ENCODE measurements at places on chromosomes 3 and 15.

- H3K36me3 ChIP-seq: no peaks in the 10 kb centered on the region
- no peaks in the 10 kb centered on the region for H3K27me3 ChIP-seq
- H3K27ac ChIP-seq: no peak overlapping the region
- H3K4me3 ChIP-seq: no peak overlapping the region
- peaks cover 5% of the 10 kb centered on the region for H3K4me1 ChIP-seq
Measured at GRCh38 chr3:71989165-71989564, 204.2 kb upstream of the PROK2 start.

GRCh38 chr3:124033360-124034015 is 41.6 kb upstream of the ROPN1 start:
- H3K4me1 ChIP-seq: no peaks in the 10 kb centered on the region
- peak within 1 kb of the TSS; percentile 82 for H3K27ac ChIP-seq
- H3K36me3 ChIP-seq: no peaks in the 10 kb centered on the region
- H3K27me3 ChIP-seq: peaks cover 12% of the 10 kb centered on the region
- H3K4me3 ChIP-seq: peak within 1 kb of the TSS; percentile 83

DNA sequence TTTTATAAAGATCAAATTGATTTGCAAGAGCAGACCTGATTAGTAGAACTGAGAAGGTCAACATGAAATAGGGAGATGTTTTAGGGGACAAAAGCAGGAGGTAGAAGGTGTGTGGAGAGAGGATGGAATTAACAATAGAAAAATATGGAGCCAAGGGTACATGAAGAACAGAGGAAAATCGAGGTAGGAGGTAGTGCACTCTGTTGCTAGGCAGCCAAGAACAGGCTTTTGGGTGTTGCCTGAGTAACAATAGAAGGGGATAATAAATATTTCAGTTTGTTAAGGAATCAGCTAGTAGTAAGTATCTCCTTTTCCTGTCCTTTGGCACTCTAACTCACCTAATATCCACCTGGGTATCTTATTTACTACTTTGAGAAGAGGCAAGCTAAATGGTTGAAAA is 9.2 kb downstream of the SPESP1 start:
- no peak overlapping the region for H3K27ac ChIP-seq
- no peak overlapping the region for H3K4me3 ChIP-seq
- no peaks in the 10 kb centered on the region for H3K4me1 ChIP-seq
- DNase-seq: no peak
- no peaks in the 10 kb centered on the region for H3K36me3 ChIP-seq

- H3K4me1 ChIP-seq: no peaks in the 10 kb centered on the region
- peaks cover 8% of the 10 kb centered on the region for H3K27me3 ChIP-seq
- no peak overlapping the region for H3K27ac ChIP-seq
- H3K36me3 ChIP-seq: no peaks in the 10 kb centered on the region
Measured at GRCh38 chr3:62888180-62888579, 13.0 kb upstream of the CADPS start.

GRCh38 chr15:63449731-63450130 is 54.7 kb upstream of the USP3 start:
- H3K27ac ChIP-seq: no peak overlapping the region
- H3K27me3 ChIP-seq: no peaks in the 10 kb centered on the region
- DNase-seq: no peak
- no peaks in the 10 kb centered on the region for H3K4me1 ChIP-seq
- no peak overlapping the region for H3K4me3 ChIP-seq

DNA sequence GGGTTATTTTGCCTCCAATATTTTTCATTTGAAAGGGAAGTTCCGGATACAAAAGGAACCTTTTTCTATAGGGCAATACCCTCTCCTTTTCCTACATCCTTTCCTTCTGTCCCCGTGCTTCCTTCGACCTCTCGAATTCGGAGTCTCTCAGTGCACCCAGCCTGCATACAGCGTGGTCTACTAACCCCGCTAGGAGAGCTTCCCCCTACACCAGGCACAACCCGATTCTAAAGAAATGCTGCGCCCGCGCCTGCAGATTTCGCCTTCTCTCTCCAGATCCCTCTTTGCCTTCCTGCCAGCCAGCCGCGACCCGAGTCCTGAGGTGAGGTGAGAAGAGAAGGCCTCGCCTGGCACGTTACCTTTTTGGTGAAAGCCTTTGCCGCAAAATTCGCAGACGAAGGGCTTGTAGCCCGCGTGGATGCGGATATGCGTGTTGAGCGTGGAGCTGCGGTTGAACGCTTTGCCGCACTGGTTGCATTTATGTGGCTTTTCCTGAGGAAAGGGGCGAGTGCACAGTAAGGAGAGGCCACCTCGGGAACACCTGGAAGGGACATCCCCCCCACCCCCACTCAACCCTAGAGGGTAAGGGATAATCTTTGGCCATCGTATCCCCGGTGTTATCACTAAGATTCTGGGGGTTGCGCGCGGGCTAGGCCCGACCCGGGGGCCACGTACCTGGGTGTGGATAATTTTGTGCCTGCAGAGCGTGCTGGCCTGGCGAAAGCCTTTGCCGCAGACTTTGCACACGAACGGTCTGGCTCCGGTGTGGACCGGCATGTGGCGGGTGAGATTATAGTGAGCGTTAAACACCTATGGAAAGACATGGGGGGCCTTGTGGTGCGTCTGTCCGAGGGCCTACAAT is 2.3 kb downstream of the FEZF2 start:
- no peak overlapping the region for H3K27ac ChIP-seq
- no peaks in the 10 kb centered on the region for H3K36me3 ChIP-seq
- no peak overlapping the region for H3K4me3 ChIP-seq
- H3K27me3 ChIP-seq: peaks cover 99% of the 10 kb centered on the region
- H3K4me1 ChIP-seq: no peaks in the 10 kb centered on the region

DNA sequence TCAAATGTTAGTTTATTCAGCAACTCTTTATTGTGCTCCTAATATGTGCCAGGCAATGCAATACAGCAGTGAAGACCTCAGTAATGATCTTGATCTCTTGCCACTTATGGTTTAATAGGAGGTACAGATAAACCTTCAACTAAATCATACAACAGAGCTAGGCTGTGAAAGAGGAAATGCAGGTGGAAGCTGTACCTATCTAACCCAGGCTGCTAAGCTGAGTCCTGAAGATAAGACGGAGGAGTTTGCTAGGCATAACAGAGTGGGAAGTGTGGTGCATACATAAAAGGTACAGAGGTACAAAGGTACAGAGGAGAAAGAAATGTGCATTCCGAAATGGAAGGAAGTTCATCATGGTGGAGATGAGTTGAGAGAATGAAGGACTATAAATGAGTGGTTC is 35.0 kb downstream of the KBTBD8 start:
- no peaks in the 10 kb centered on the region for H3K4me1 ChIP-seq
- DNase-seq: no peak
- no peaks in the 10 kb centered on the region for H3K27me3 ChIP-seq
- no peak overlapping the region for H3K27ac ChIP-seq

DNA sequence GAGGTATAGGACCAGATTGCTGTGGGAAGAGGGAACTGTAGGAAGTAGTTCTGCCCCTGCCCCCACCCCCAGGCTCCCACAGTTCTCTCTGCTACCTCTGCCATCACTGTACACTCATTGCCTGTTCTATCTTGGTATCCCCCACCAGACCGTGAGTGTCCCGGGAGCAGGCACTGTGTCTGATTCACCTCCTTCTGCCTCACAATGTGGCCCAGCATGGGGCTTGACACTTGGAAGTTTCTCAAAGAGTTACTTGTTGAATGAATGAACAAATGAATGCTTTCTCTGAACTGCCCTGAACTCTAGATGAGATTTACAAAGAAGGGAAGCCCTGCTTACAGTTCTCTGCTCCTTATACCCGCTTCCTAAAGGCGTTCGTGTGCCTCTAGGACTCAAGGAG is 27.1 kb upstream of the PIK3CB start:
- H3K4me3 ChIP-seq: no peak overlapping the region
- no peak overlapping the region for H3K27ac ChIP-seq
- no peaks in the 10 kb centered on the region for H3K36me3 ChIP-seq
- DNase-seq: peak; percentile 68

GRCh38 chr3:190252080-190252479 is 70.2 kb downstream of the CLDN1 start:
- H3K36me3 ChIP-seq: no peaks in the 10 kb centered on the region
- H3K27me3 ChIP-seq: no peaks in the 10 kb centered on the region
- H3K4me3 ChIP-seq: no peak overlapping the region
- peak overlapping the region; percentile 32 for H3K27ac ChIP-seq

DNA sequence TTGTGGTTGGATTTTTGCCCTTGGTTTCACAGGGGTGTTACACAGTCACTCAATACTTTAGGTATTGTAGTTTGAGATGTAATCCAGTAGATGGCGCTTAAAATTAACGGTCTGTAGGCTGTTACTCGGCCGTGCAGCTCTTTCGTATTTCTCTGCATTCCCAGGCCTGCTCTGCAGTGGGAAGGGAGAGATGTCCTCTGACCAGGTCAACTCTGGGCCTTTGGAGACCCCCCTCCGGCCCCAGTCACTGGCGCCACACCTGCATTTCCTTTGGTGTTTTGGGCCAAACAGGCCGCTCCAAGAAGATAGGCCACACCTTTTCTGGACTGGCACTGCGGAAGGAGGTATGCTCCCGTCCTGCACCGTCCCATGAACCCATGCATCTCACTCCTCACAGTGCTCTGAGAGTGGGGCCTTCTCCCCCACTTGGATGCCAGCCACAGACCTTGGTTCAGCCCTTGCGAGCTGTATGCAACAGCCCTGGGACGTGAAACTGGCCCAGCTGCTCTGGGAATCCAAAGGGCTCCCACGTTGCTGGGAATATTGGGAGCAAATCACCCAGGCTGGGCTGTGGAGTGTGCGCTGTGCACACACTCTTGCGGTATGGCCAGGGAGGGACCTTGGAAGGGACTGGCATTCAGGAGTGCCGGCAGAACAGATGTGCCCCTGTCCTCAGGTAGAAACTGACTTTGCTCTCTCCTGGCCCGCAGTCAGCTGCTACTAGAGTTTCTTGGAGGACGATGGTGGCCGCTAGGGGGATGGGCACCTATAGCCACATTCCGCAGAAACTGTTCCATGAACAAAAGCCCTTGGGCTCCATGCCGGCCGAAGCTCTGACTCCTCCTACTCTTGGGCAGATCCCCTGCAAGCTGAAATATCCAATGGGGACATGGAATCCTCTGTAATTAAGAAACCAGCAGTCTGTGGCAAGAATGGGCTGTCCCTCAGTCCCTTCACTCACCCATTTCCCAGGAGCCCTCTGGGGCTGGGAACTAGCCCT is 410.5 kb upstream of the CADM2 start:
- H3K36me3 ChIP-seq: no peaks in the 10 kb centered on the region
- no peaks in the 10 kb centered on the region for H3K27me3 ChIP-seq
- no peaks in the 10 kb centered on the region for H3K4me1 ChIP-seq
- H3K4me3 ChIP-seq: no peak overlapping the region

GRCh38 chr15:61421470-61421869 is 192.4 kb upstream of the RORA start:
- no peaks in the 10 kb centered on the region for H3K36me3 ChIP-seq
- no peak overlapping the region for H3K4me3 ChIP-seq
- no peak overlapping the region for H3K27ac ChIP-seq
- no peaks in the 10 kb centered on the region for H3K4me1 ChIP-seq
- H3K27me3 ChIP-seq: no peaks in the 10 kb centered on the region
- DNase-seq: no peak

DNA sequence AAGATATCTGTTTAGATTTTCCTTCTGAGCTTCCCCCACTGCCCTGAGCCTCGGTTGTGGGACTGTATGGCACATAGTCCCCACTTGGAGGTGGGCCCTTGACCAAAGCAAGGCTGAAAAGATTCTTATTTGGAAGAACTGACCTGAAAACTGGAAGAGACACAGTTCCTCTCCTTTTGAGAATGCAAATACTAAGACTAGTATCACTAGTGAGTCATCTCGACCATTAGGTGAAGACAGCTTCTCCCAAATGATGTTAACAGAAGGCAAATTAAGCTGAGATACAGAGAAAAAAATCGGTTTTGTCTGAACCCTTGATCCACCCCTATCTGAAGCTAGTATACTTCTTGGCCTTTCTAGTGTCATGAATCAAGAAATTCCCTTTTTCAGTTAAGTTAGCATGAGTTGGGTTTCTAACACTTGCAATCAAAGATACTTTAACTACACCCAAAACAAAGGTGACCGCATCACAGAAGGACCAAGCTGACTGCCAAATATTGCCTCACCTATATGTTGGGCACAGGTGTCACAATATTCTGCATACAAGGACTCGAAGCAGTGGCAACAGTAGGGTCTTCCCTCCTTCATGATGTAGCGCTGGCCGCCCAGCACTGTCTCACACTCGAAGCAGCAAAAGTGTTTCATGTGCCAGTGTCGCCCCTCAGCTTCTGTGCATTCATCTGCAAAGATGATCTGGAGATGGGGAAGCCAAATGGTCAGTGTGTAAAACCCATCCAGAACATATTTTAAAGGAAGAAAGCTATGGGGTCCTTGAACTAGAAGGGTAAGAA is 72.4 kb downstream of the PRICKLE2 start:
- no peaks in the 10 kb centered on the region for H3K4me1 ChIP-seq
- H3K4me3 ChIP-seq: no peak overlapping the region
- H3K27ac ChIP-seq: no peak overlapping the region
- no peaks in the 10 kb centered on the region for H3K27me3 ChIP-seq

- no peaks in the 10 kb centered on the region for H3K27me3 ChIP-seq
- H3K27ac ChIP-seq: no peak overlapping the region
- DNase-seq: no peak
- H3K36me3 ChIP-seq: no peaks in the 10 kb centered on the region
- H3K4me1 ChIP-seq: peaks cover 6% of the 10 kb centered on the region
- no peak overlapping the region for H3K4me3 ChIP-seq
Measured at GRCh38 chr3:58191361-58191991, 19.3 kb downstream of the DNASE1L3 start.

- H3K27me3 ChIP-seq: no peaks in the 10 kb centered on the region
- H3K36me3 ChIP-seq: no peaks in the 10 kb centered on the region
- H3K27ac ChIP-seq: no peak overlapping the region
- H3K4me1 ChIP-seq: no peaks in the 10 kb centered on the region
Measured at GRCh38 chr3:153150991-153151390, 11.0 kb upstream of the RAP2B start.

- H3K27ac ChIP-seq: no peak overlapping the region
- no peaks in the 10 kb centered on the region for H3K36me3 ChIP-seq
- H3K4me1 ChIP-seq: no peaks in the 10 kb centered on the region
- H3K4me3 ChIP-seq: no peak overlapping the region
- no peak for DNase-seq
Measured at GRCh38 chr15:41919954-41920538, 26.2 kb upstream of the SPTBN5 start.
